ENCODE measurements at places on chromosomes 3 and 15.

DNA sequence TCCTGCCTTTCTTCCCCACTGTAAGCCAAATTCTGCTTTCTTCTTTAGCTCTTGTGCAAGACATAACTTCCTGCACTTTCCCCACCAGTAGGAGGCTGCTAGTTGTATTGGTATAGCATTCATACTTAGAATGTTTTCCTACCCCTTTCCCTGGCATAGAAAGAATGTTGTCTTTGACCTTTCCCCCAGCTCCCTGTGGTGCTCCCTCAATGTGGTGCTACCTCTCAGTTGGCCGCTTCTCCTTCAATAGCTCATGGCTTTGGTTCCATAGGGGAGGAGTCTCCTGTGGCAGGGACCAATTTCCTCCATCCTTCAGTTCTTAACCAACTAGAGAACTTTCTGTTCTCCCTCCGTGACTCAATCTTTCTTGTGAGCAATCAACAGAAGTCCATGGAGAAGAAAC lies 67.5 kb upstream of the AKAP13 start:
- DNase-seq, result no peak

- no peak for DNase-seq
Measured at GRCh38 chr3:125136515-125136914, 76.0 kb downstream of the SLC12A8 start.

- DNase-seq, result no peak
Measured at GRCh38 chr15:69893863-69894262, 203.9 kb downstream of the TLE3 start.

- no peak for DNase-seq
Measured at GRCh38 chr15:77228828-77229227, 157.9 kb upstream of the TSPAN3 start.

DNA sequence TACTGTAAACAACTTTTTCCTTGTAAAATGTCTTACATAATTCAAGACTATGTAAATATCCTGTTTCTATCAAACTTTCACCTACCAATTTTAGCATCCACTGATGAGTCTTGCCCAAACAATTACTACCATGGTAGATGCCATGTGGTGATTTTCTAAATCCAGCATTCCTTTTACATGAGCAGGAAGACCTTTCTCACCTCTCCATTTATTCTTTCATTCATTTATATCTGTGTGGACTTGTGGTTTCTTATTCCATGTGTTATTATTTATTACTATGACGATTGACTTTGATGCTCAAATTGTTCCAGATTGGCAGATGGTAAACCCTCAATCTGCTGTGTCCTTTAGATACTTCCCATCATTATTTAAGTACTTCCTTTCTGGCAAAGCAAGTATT lies 62.4 kb downstream of the IFT57 start:
- DNase-seq, result no peak

GRCh38 chr15:71971905-71972304 lies 146.0 kb downstream of the MYO9A start:
- no peak for DNase-seq

Measured in stimulated activated CD8-positive, alpha-beta memory T cell treated with anti-CD3 and anti-CD28 coated beads, Interleukin-15, amount 100 ng/mL, for 48 hours (primary cell).